ENCODE measurements at places on chromosomes 2 and 18.
A peak's percentile ranks its signal among the peaks of the same experiment; 100 is the strongest.

DNA sequence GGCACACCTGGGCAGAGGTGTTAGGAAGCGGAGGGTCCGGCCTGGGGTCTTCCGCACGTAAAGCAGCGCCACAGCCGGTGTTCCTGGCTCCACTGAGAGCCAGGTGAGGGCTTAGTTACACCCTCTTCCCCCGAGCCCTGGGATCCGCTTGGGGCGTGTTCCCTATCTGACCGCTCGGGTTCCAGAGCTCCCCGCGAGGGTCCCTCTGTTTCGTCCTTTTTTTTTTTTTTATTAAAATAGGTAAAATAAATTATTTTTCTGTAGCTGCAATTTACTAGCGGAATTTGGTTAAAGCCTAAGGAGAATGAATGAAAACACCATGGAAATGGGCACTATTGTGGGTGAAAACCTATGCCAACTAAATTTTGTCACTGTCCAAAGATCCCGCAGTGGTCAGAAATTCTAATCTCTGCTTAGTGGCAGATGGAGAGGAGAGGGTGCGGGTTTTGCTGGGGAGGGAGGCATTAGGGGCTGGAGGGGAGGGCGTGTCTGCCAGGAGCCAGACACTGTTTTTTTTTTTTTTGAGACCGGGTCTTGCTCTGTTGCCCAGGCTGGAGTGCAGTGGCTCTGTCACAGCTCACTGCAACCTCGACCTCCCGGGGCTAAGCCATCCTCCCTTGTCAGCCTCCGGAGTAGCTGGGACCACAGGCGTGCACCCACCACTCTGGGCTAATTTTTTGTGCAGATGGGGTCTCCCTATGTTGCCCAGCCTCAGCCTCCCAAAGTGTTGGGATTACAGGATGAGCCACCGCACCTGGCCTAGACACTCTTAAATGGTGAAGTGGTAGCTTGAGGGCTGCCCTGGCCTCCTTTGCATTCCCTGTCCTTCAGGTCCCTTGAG lies 834 bp downstream of the PDCL3 start:
- no peak for DNase-seq

- DNase-seq, result no peak
These were observed 143.3 kb downstream of the PDE1A start for GRCh38 chr2:182283512-182283911.

DNA sequence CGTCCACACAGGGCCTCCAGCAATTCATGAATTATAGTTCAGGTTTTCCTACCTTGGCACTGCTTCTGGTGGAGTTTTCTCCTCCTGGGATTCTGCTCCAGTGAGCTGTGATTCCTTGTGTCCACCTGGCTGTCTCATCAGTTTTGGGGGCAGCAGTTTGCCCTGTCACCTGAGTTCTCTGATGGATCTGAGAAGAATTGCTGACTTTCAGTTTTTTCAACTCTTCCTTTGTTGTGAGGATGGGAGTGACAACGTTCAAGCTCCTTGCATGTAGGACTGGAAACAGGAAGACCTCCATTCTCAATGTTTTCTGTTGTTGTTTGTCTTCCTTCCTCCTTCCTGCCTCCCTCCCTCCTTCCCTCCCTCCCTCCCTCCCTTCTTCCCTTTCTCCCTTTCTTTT lies 359.0 kb downstream of the TSN start:
- no peak for DNase-seq

GRCh38 chr18:56148373-56148772 lies 490.0 kb downstream of the TXNL1 start:
- DNase-seq, result peak; percentile 95

DNA sequence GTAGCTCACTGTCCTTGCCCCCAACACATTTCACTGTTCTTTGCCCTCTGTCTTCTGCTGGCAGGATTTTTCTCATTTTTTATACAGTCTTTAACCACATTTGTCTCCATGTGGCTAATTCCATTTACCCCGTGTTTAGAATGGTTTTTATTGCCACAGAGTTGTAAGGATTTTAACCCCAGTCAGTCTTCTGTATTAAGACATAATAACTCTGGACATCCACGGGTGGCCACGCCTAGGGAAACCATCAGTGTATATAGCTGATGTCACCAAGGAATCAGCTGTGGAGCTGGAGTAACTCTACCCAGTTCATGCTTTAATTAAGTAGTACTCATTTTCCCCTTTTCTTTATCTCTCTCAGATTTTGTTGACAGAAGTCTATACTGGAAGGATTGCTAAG lies 139.8 kb downstream of the MAP4K4 start:
- no peak for DNase-seq

DNA sequence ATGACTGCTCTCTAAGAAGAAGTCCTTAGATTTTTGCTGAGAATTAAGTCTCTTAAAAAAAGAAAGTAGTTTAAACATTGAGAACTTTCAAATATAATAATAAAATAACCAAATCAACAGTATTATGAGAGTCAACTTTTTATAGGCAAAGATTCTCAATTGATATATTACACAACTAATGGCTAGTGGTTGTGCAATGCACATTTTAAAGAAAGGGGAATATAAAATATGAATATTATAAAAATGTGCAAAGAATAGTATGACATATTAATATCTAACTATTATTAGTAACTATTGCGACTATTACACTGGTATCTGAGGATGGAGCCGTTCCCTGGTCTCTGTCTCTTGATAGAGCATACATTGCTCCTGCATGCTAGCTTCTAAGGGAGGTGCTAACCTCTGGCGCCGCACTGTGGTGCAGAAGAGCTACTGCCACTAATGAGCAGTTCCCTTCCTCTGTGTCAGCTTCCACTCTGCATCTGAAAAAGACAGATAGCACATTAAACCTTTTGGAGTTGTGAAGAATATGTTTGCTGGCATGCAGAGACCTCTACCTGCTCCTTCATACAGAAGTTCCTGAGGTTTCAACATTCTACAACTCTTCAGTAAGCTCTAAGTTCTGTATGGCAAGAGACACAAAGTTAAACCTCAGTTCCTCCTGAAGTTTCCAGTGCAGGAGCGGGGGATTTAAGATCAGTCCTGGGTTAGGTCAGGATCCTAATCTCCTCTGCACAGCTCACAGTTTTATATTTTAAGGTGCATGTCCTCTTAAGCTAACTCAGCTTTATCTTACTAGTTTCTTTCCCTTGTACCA lies 3.5 kb upstream of the SLC9A2 start:
- DNase-seq, result peak; percentile 22

- peak; percentile 78 for DNase-seq
These were observed 211.8 kb downstream of the SLC8A1 start for GRCh38 chr2:40240070-40240469.

- DNase-seq, result no peak
These were observed 46.6 kb downstream of the EPB41L5 start for GRCh38 chr2:120059483-120059882.

- DNase-seq, result no peak
These were observed 299.6 kb downstream of the PAX3 start for GRCh38 chr2:221999166-221999565.

DNA sequence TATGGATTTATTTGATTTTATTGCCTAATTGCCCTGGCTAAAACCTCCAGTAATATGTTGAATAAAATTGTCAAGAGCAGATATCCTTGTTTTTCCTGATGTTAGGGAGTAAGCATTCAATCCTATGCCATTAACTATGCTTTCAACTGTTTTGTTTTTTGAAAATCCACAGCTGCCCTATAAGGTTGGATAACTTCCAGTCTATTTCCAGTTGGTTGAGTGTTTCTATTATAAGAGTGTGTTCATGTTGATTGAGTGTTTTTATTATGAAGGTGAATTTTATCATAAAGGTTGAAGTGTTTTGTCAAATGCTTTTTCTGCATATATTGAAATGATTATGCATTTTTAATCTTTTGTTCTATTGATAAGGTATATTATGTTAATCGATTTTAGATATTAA lies 149.9 kb upstream of the SCN7A start:
- DNase-seq, result no peak

DNA sequence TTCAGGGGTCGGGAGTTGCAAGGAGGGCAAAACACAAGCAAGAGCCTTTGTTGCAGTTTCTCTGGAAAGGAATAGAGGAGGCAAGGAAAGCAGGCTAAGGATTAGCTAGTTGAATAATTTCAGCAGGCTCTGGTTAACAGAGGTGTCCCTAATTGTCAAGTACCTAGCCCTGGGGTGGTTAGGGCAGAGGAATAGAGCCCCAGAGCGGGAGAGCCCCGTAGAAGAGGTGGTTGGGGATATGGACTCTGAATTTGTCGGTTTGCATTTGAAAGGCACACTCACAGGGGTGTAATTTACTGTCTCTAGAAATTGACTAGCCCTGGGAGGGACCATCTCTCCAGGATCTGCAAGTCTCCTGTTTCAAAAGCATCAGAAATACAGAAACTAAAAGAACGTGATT lies 1030.2 kb downstream of the TMEM182 start:
- DNase-seq, result no peak

DNA sequence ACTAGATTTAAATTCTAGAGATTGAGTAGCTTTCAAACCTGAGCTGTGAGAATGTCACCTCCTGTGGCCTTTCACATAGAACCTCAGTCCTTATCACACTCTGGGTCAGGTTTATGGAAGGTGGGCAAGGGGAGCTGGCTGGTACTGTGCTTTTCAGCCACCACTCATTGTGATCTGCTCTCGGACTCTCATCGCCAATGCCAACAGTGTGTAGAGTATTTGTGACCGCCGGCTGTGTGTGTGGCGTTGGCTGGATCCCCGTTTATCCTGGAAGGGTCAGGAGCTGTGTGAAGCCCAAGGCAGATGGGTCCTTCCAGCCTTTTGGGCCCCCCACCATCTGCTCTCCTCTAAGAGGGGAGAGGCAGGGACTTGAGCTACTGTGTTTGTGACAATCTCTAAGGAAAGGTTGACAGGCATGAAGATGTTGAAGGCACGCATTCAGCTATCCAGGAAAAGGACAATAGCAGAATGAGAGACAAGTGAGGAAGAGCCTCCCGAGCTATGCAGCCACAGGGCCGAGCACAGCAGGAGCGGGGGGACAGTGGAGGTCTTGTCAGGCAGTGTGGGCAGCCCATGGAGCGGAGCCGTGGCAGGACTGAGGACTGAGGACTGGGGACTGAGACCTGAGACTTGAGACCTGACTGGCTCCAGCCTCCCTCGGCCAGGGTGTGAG lies 107.1 kb upstream of the TPO start:
- DNase-seq, result no peak

DNA sequence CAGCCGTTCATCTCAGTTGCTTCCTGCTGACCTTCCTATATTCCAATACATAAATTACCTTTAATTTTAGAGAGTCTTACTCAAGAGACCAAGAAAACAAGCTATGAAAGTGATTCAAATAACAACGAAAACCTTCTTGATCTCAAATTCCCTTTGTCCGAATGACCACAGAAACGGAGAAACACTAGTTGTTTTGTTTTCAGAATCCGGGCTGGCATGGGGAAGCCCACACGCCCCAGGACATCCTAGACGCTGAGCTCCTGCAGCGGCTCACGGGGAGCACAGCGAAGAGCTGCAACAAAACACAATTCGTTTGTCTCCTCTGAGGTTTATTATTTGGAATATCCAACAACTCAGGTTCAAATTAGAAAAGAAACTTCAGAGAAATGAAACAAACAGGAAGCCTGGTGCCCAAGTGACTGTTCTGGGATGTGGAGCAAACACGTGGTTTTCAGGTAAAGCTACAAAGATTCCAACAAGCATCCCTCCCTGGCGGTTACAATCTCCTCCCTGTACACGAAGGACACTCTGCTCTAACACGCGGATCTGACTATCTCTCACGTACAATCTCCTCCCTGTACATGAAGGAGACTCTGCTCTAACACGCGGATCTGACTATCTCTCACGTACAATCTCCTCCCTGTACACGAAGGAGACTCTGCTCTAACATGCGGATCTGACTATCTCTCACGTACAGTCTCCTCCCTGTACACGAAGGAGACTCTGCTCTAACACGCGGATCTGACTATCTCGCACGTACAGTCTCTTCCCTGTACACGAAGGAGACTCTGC lies 237.5 kb downstream of the TWIST2 start:
- no peak for DNase-seq

DNA sequence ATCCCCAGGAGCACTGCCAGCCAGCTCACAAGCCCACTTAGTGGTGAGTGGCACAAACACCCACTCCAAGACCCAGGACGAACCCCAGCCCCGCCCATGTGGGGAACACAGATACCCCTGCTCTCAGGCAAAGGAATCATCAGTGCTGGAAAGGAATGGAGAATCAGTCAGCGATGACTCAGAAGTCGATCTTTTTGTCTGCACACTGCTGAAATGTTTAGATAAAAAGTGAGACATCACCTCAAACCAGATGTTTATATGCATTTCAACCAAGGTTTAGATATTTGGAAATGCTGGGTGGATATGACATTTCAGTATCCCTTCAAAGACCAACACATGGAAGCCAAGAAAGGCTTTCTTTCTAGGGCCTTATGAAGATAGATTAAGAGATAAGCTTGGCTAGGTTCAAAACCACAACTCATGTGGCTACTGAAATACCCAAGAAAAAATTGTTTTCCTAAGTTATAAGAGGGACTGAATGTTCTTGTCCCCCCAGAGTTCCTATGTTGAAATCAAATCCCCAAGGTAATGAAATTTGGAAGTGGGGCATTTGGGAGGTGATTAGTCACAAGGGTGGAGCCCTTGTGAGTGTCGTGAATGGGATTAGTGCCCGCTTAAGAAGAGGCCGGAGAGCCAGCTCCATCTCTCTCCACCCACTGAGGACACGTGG lies 43.7 kb downstream of the POU3F3 start:
- peak; percentile 54 for DNase-seq

GRCh38 chr2:159010340-159010739 lies 41.9 kb downstream of the TANC1 start:
- DNase-seq, result peak; percentile 82

DNA sequence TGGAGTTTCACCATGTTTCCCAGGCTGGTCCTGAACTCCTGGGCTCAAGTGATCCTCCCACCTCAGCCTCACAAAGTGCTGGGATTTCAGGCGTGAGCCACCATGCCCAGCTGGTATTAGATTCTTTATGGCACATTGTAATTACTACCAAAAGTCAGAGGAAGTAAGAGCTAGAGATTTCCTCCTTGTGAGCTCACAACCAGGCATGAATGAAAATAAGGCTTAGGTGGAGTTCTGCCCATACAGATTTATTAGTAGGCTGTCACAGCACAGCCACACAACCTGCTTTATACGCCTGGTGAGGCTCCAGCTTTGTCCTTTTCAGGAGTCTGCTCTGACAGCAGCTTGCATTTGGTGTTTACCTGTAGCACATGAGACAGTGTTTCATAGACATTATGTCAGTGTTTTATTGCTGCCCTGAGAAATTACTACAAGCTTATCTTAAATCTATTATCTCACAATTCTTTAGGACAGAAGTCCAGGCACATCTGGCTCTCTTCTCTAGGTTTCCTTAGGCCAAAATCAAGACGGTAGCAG lies 156.6 kb downstream of the TANC1 start:
- no peak for DNase-seq

GRCh38 chr18:59470561-59471121 lies 111.6 kb upstream of the LMAN1 start:
- DNase-seq, result no peak

DNA sequence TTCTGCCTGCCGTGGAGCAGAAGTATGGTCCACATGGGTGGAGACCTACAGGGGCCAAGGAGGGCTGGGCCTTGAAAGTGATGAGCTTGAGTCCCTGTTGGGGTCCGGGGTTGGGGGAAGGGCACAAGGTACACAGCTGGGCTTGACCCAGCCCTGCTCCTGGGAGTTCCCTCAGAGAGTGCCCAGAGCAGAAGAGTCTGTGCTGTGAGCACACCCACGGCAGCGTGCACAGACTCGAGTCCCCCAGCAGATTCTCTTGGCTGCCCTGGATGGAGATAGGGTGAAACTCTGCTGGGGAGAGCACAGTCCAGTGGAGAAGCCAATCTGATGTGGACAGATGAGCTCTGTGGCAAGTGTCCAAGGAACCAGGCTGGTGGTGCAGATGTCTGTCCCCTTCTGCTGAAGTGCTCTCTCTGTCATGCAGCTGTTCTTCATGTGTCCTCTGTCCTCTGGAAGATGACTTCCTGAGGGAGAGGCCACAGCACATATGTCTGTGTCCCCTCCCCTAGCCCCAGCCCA lies 27.5 kb downstream of the INPP4A start:
- DNase-seq, result no peak

Data from SJSA1 (cell line).